ENCODE measurements at places on chromosomes 2 and 18. TPM values are rescaled to one million over a fixed set of nuclear protein-coding genes. Genes with fewer than 3 reads are reported as not detected.

DNA sequence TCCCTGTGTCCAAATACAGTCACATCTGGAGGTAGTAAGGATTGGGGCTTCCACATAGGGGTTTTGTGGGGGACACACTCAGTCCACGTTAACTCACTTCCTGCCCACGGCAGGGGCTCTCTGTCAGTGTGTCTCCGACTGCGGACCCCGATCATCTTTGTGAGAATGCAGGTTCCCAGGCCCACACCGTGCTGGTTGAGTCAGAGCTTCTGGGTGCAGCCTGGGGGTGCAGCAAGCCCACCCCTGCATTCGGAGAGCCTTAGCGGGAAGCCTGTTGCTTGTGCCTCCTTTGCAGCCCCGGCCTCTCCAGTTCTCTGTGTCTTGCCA lies 28.0 kb downstream of the HPCAL1 start:
- no peak for DNase-seq

DNA sequence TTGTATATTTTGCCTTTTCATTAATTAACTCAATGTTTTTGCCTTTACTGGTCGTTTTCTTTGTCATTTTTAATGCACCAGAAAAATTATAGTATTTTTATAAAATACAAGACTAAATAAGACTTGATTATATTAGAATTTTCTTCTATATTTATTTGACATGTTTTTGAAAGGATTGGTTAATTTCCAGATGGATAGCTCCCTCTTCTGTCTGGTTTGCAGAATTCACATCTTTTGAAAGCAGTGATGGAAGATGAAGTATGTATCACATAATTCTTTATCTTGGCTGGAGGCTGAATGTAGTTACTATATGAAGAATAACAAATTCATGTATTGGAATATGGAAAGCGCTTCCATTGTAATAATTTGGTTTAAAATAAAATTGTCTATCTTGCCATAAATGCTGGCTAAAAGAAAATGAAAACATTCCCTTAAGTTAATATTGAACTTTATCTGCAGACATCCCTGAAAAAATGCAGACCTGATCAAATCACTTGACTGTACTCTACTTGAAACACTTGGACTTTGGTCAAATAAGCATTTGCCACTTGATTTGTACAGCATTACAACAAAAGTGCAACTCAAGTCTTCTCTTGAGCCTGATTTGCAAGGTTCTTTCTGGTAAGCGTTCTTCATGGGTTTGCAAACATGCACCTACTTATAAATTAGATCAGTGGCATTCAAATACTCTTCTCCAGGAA lies 86.3 kb upstream of the EFEMP1 start:
- DNase-seq = peak; percentile 23

Gene SEPTIN10
- 96.9 TPM for total RNA-seq

DNA sequence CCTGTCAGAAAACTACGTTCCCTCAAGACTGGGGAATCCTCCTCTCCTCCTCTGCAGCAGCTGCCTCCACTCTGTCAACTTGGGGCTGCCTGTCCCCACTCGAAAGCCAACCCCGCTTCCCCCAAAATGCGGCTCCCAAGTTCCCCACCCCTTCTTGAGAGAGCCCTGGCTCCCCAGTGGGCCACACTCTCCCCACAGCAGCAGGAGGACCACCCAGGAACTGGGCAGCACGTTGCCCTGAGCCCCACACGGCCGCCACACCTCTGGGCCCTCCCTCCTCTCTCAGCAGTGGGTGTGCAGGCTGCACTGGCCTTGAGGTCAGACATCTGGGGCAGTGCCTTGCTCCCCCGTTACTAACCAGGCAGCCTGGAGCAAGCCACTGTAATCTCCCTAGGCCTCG lies 9.6 kb upstream of the TEX51 start:
- no peak for DNase-seq

- DNase-seq = peak; percentile 42
Observed at GRCh38 chr2:60353406-60353800, 200.1 kb downstream of the BCL11A start.

All from neural progenitor cell (in vitro differentiated cells).